ENCODE measurements at places on chromosomes 16 and 17.

GRCh38 chr16:28837672-28838557 is 8.2 kb downstream of the TUFM start:
- DNase-seq = no peak

DNA sequence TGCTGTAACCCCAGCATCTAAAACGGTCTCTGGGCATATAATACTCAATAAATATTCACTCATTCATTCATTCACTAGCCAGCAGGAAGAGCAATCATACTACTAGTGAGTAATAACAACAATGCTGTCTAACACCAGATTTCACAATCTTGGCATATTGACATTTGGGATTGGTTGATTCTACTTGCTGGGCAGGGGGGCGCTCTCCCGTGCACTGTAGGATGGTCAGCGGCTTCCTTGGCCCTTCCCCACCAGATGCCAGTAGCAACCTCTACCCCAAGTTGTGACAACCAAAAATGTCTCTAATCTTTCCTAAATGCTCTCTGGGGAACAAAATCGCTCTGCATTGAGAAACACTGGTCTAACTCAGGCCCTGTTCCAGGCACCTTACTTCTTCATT is 20.7 kb downstream of the WFDC1 start:
- DNase-seq = no peak

DNA sequence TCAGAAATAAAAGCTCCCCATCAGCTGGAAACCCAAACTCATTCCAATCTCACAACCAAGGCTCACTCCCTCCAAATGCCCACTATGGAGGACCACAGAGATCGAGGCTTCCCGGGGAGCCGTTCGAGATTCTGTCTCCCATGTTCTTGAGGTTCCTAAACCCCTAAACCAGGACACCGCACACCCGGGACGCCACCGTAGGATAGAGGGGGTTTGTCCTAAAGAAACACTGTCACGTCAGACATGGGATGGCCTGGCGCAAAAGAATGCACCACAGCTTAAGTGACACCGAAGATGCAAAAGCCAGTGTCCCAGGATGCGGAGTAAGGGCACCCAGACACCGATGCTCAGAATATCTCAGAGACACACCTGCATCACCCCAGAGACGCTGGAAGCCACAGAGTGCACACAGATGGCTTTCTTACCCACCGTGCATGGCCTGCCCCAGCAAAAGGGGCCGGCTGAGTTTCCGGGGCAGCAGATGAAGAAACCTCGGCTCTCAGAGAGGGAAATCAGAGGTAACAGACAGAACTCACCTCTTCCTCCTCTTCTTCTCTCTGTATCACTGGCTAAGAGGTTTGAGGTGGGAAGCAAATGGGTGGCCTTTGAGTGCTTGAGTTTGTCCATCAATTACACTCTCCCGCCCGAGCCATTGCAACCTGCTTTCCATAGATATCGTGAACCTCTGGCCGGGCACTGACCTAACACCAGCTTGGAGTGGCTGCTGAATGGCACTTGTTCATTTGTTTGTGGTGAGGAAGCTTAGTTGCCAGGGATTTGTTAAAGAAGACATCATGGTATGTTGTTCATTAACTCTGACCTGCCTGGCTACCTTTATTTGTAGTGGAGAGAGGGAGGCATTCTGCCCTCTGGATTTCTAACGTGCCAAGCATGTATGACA is 65.1 kb upstream of the TNRC6C start:
- DNase-seq = no peak

DNA sequence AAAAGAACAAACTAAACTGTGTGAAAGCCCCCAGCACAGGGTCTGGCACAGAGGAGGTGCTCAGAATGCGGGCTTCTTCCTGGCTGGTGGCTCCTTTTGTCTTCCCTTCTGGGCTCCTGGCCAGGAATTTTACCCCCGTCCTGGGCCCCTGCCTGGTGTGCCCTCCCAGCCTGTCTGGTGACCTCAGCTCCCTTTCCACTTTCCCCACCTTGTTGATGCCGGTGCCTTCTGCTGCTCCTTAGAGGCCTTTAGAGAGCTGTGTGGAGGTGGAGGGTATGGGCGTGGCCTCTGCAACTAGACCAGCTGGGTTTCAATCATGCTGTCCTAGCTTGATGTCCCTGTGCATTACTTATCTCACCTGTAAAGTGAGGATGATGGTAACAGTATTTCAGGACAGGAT is 16.8 kb downstream of the PIRT start:
- DNase-seq = no peak

DNA sequence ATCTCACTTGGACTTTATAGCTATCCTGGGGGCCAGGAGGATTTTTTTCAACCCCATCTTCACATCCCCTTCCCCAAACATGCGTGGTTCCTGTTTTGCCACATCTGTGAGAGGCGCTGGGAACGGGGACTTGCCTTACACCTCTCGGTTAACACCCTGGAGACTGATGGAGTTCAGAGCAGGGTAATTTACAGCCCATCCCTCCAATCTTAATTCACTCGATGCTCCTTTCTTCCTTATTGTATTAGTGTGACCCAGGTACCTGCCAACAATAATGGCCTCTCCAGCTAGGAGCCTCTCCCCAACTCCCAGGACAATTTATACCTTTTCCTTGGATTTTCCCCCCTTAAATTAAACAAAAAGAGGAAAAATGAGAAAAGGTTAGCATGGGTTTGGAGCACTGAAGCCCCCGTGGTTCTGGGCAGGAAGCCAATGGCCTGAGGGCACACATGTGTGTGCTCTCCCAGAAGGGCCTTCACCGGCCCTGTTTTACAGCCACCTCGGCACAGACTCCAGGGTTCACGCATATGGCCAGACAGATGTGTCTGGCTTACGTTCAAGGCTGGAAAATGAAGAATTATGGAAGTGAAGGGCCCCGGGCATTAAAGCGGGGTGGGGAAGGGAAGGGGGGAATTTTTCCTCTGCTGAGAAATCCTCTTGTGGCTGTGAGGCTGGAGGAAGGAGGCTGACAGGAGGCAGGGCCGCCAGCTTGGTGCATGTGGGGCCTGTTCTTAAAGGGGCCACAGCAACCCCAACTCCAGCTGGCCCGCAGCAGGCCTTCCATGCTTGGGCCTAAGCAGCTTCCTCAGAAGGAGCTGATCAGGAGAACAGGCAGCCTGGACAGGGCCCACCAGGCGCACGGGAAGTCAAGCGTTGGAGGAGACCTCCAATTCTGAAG is 21.4 kb downstream of the HIC1 start:
- no peak for DNase-seq

GRCh38 chr17:64639516-64639915 is 22.6 kb downstream of the SMURF2 start:
- DNase-seq = no peak

DNA sequence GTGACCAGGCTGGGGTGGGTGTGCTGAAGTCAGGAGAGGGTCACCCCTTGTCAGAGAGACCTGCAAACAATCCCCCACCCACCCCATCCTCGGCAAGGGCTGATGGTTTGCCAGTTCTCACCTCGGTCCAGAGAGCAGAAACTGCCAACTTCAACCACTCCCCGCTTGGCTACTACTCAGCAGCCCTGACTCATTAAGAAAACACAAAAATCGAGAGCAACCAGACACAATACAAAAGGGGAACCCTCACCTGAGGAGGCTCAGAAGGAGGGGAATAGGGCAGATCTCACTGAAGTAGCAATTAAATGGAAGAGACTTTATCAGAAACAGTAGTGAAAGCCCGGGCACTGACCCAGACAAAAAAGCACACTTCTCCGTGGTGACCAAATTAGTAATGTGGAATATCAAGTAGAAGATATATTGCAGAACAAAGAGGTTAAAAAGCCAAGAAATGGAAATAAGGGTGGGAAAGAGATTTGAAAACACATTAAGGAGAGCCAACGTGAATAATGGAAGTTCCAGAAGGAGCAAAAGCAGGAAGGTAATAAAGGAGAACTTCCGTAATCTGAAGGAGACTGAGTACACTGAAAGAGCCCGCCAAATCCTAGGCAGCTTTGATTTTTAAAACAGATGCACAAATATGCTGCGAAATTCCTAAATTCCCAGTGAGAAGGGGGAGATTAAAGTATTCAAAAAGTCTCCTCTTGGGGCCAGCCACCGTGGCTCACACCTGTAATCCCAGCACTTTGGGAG is 23.6 kb downstream of the CENPV start:
- no peak for DNase-seq

- no peak for DNase-seq
Measured at GRCh38 chr16:81863630-81864352, 84.7 kb downstream of the PLCG2 start.

GRCh38 chr17:56793957-56794356 is 39.8 kb downstream of the C17orf67 start:
- DNase-seq = no peak

GRCh38 chr17:10842658-10843057 is 4.8 kb upstream of the PIRT start:
- DNase-seq = no peak

DNA sequence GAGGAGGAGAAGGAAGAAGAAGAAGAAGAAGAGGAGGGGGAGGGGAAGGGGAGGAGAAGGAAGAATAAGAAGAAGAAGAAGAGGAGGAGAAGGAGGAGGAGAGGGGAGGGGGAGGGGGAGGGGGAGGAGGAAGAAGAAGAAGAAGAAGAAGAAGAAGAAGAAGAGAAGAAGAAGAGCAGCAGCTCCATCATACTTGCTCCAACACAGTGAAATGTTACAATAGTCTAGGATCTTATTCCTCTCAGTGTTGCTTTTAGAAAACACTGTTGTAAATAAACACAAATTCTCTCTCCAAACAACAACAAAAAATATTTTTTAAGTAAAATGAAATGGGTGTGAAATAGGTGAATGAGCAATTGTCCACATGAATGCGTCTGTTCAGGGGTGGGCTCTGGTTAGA is 126.6 kb upstream of the KCNJ16 start:
- DNase-seq = no peak

DNA sequence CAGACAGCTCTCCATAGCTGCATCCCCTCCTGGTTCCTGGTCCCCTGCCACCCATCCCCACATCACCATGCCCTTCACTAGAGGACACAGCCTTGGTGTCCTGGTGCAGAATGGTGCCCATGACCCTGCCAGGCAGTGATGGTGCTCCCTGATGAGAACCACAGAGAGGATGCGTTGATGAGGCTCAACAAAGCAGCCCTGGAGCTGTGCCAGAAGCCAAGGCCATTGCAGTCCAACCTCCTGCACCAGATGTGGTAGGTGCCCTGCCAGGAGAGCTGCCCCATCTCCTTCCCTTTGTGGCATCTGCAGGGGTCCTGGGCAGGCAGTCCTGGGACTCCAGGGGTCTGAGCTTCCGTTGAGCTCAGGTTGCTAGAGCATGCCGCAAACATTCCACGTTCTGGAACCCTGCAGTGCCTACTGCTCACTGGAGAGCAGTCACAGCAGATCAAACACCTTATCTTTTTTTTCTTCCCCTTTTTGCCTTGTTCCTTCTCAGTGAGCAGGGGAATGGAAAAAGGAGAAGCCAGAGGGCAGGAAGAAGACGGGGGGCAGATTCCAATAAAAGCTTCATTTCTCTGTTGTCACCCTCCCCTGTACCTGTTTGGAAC is 5.3 kb upstream of the EPN3 start:
- DNase-seq = no peak

DNA sequence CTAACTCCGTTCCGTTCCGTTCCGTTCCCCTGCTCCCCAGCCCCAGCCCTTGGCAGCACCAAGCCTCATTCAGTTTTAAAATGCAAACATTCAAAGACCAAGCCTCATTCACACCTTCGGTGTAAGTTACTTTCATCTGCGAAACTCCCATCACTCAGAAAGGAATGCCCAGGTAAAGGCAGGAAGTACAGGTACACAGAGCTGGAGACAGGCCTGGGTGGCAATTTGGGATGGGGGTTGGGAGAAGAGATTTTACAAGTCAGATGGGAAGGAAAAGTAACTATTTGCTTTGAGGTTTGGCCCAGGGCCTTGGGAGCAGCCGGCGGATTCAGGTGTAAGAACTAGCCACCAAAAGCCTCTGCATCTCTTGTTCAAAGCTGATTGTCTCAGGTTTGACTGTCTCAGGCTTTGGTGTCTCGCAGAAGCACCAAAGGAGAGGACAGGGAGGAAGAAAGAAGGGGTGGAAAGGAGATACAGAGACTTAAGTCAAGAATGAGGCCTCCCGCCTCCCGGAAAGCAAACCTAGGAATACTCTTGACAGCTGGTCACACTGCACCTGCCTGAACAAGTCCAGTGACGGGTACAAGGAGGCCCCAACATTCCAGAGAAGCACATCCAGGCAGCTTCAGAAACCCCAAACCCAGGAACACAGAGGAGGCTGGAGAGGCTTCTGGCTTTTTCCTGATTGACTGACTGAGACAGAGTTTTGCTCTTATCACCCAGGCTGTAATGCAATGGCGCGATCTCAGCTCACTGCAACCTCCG is 54.7 kb downstream of the NXN start:
- no peak for DNase-seq

GRCh38 chr17:80827646-80828643 is 163.7 kb upstream of the CHMP6 start:
- no peak for DNase-seq

GRCh38 chr17:63917646-63918045 is 993 bp downstream of the GH1 start:
- no peak for DNase-seq

- no peak for DNase-seq
Measured at GRCh38 chr16:86959729-86960128, 357.5 kb downstream of the C16orf95 start.

DNA sequence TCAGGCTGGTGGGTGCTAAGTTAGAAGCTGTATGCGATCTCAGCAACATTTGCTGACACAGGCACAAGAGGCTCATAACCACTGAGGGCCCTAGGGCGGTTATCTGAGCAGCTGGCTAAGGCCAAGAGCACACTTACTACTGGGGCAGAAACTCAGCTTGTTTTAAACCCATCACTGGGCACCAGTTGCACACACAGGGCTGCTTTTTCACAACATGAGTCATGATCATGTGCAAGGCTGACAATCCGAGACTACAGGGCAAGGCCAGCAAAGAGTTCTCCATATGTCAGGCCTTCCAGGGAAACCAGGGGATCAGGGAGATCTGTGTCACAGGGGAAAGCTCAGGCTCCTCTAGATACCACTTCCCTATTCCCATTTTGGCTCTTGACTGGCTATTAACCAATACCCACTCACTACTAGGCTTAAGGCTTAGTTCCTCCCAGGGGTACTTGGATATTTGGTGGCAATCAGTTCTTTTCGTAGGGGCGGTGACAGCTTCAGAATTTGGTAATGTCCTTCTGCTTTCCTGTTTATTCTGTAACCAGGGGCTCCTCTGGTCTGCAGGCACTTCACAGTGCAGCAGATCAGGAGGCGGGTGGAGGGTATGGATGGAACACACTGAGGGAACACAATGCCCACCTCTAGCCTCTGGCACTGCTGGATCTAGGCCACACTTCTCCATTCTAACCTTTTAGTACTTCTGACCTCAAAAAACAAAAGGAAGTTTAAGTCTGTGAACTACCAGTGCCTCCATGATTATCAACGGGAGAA is 44.9 kb upstream of the ERN1 start:
- DNase-seq = no peak

Data from thoracic aorta (tissue), 2 donors.